ENCODE measurements at places on chromosomes 6 and 20. TPM values are rescaled to one million over a fixed set of nuclear protein-coding genes. Genes with fewer than 3 reads are reported as not detected.

Gene BFSP1
- 2.3 TPM for total RNA-seq

Gene SMOC2
- total RNA-seq, result under 0.01 TPM

Gene ARFGEF3
- under 0.01 TPM for total RNA-seq

Gene BPI
- not detected for total RNA-seq

Gene SLC2A10
- total RNA-seq, result 42.1 TPM

Gene SCAF8
- total RNA-seq, result 30.9 TPM

Gene TMC2
- under 0.01 TPM for total RNA-seq

Gene SIRPB1
- total RNA-seq, result 0.17 TPM

Gene NRN1
- total RNA-seq, result under 0.01 TPM

Gene TXLNB
- 1.5 TPM for total RNA-seq

Gene MLIP
- not detected for total RNA-seq

Gene TULP4
- total RNA-seq, result 88.2 TPM

Gene SLCO4A1
- total RNA-seq, result 0.50 TPM

Gene IMPG1
- not detected for total RNA-seq

Gene MUC21
- total RNA-seq, result not detected

Gene NEDD9
- total RNA-seq, result 13.6 TPM

Gene IL17F
- not detected for total RNA-seq
